ENCODE measurements at places on chromosomes 1 and 21.
A peak's percentile ranks its signal among the peaks of the same experiment; 100 is the strongest.

DNA sequence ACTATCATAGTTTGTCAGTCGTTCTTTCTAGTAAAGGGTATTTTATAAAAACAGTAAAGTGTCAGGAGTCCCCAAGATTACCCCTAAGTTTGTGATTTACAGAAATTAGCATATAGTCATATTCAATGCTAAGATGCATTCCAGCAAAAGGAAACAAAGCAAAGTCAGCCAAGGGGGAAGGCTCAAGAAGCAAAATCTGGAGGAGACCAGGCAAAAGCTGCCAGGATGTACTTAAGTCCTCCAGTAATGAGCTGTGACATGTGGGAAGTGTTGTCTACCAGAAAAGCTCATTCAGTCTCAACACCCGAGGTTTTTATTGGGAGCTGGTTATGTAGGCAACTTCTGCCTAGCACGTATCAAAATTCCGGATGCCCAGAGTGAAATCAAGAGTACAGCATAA lies 373.4 kb upstream of the TMPRSS15 start:
- DNase-seq: no peak

DNA sequence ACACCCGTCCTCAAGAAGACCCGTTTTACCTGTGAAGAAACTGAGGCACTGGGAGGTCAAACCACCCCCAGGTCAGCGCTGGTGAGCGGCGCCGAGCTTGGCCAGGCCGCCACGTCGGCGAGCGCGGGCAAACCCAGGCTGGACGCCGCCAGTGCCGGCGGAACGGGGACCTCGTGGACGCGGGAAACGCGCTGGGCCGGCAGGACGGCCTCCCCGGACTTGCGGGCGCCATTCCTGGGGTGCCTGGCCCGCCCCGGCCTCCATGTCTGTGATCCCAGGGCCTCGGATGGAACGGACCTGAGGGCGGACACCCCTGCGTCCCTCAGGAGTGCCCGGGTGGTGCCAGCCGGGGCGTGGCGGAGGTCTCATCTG lies 764 bp upstream of the SUMO3 start:
- no peak for DNase-seq

DNA sequence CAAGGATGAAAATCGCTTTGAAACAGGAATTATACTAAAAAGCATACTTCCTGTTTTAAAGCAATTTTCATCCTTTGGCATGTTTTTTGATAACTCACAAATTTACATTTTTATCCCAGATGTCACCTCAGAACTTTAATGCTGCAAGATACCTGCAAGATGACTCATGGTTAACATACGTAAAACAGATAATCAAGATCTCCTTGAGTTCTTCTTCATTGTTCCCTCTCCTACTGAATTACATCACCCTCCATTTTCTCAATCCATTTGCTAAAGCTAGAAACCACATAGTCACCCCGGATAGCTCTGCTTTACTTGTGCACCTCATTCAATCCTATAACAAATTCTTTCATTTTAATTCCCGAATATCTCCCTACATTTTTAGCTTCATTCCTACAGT lies 1114.2 kb downstream of the PLA2G4A start:
- DNase-seq: no peak

DNA sequence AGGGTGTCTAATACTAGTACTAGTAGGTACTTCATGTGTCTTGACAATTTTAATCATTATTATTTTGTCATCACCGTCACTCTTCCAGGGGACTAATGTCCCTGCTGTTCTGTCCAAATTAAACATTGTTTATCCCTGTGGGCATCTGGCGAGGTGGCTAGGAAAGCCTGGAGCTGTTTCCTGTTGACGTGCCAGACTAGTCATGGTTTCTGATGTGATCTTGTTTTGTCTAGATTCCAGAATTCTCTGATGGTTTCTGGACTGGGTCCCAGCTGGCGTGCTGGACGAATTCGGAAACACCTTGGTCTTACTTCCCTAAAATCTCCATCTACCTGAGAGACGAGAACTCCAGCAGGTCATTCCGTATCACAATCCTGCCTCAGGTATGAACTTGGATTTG lies 66.1 kb upstream of the FAM3B start:
- DNase-seq: no peak

GRCh38 chr1:231487019-231487418 lies 41.5 kb upstream of the TSNAX start:
- DNase-seq: peak; percentile 25

DNA sequence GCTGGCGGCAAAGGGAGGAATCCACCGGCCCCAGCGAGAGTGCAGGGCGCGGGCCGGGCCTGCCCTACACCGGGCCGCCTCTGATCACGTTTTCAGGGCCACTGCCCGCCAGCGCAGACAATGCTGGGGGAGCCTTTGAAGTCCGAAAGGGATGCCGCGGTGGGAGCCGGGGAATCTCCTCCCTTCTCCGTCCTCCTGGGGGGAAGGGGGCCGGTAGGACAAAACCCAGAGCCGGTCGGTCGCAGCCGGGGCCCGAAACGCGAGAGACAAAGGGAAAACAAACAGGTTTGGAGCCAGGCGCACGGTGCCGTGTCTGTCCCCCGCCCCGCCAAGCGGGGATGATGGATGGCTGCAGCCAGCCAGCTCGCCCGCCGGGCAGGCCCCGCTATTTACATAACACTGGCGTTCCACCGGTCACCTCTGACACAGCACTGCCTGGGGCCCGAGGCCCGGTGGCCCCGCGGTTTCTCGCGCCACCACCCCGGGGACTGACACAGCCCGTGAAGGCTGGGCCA lies 92.0 kb downstream of the CASZ1 start:
- DNase-seq: no peak

GRCh38 chr1:11977625-11978024 lies 2.6 kb upstream of the MFN2 start:
- peak; percentile 79 for DNase-seq

- DNase-seq: no peak
Measured at GRCh38 chr1:226921504-226921903, 18.6 kb upstream of the COQ8A start.

- peak; percentile 7 for DNase-seq
Measured at GRCh38 chr1:107016376-107016978, 40.0 kb upstream of the PRMT6 start.

GRCh38 chr1:224745924-224746323 lies 129.8 kb downstream of the CNIH3 start:
- DNase-seq: no peak

DNA sequence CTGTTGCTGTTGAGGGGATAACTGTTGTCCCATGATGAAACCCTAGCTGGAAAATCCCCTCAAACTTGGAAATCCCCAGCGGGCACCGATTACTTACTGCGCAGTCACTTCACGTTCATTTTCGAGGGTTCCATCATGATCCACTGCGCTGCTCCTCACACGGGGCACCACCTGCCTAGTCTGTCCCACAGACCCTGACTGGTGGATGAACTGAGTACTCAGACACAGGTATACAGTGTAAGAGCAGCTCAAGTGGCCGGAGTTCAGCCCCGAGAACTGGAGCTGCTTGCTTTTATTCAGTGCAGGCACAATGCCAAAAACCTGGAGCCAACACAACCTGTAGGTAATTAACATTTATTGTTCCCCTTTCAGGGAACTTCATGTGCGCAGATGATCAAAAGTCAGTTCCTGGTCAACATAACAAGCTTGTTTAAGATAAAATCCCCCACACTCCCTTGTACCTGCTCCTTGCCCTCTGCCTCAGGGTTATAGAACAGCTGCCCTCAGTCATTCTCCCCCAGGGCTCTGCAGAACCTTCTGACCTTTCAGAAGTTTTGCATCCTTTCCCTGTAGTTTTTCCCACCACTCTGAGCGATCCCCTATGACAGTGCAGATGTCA lies 46.5 kb upstream of the PRELP start:
- DNase-seq: no peak

- DNase-seq: peak; percentile 83
Measured at GRCh38 chr1:23809751-23810171, 9.2 kb upstream of the GALE start.

GRCh38 chr21:17050646-17051045 lies 462.2 kb upstream of the CXADR start:
- no peak for DNase-seq

GRCh38 chr1:161506336-161507223 lies 1.3 kb downstream of the FCGR2A start:
- peak; percentile 36 for DNase-seq

GRCh38 chr1:116515702-116516101 lies 55.1 kb downstream of the CD58 start:
- DNase-seq: no peak

- DNase-seq: no peak
Measured at GRCh38 chr1:22626237-22627157, 9.9 kb upstream of the C1QA start.

DNA sequence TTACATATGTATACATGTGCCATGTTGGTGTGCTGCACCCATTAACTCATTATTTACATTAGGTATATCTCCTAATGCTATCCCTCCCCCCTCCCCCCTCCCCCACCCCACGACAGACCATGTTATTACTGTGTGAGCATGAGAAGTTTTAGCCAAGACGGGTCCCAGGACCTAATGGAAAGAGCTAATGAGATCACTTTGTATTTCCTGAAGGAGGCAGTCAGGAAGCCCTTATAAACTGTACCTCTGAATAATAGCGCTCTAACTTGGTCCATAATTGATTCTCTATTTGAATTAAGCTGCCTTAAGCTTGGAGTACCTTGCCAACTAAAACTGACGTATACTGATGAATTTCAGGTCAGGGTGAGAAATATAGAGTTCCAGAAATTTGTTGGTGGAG lies 4.1 kb upstream of the NEGR1 start:
- DNase-seq: no peak

GRCh38 chr1:79955966-79956365 lies 949.4 kb upstream of the ADGRL4 start:
- no peak for DNase-seq

DNA sequence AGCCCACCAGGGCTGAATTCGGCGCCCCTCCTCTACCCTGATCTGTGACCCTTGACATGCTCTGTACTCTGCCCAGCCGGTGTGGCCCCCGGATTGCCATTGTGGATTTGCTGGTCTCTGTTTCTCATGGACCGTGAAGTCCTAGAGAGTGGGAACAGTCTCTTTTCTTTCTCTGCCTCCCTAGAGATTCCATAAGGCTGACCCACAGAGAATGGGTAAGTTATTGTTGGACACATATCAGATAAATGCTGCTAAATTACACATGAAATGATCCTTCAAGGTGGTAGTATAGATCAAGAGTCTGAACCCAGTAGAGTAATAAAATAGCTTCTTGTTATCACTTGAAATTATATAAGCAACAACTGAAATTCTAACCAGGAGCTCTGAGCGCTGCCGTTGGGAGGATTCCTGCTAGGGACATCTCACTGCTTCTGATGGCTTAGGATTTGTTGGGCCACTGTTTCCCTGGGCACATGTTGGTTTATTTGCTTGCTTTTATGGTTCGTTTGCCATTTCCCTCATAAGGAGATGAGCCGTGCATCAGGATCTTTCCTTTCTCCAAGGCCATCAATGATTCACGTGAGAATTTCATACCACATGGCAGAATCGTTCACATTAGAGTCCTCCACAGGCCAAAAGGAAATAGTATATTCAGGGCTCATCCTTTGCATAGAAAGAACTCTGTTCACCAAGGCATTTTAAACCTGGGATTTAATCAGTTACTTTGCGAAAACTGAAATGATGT lies 111.9 kb downstream of the ZBTB18 start:
- DNase-seq: no peak

- no peak for DNase-seq
Measured at GRCh38 chr1:67607286-67607685, 77.7 kb upstream of the GADD45A start.

GRCh38 chr1:219812491-219813203 lies 115.7 kb downstream of the SLC30A10 start:
- peak; percentile 70 for DNase-seq

DNA sequence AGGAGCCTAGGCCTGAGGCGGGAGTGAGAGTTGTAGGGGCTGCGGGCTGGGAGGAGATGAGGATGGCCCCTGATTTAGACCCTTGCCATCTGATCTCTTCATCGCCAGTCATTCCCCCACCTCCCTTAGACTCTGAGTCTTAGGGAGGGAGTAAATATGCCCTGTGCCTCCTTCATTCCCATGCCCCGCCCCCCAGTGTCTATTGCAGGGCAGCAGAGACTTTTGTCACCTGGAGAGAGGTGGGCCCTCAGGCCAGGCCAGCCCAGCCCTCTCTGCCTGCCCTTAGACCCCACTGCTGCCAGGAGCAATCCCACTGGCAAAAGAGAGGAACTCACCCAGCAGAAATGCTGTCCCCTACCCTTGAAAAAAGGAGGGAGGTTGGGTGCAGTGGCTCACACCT lies 3.2 kb upstream of the MFAP2 start:
- DNase-seq: no peak

DNA sequence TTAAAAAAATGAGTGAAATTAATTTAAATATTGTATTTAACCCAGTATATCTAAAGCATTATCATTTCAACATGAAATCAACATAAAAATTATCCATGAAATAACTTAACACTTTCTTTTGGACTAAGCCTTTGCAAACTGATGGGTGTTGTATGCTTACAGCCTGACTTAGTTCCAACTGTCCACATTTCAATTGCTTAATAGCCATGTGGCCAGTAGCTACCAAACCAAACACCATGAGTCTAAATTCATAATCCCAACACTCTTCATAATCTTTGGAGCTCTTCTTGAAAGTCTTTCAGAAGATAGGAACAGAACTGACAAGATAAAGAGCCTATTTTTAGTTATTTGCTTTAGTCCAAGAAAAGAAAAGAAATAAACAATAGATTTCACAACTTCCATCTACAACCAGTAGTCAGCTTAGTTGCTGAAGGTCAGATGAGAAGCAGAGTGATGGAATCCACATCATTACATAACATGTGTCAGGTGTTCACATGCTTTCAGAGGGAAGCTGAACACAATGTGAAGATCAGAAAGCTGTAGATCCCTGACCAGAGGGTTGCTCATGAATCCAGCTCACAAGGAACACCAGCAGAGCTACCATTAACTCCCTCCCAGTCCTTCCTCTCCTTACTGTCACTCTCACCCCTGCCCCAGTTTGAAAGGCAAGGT lies 144.0 kb upstream of the ZNF648 start:
- no peak for DNase-seq

- peak; percentile 86 for DNase-seq
Measured at GRCh38 chr1:20376880-20377494, 86.3 kb downstream of the VWA5B1 start.

- DNase-seq: no peak
Measured at GRCh38 chr1:183365093-183365492, 53.1 kb downstream of the NMNAT2 start.

- no peak for DNase-seq
Measured at GRCh38 chr1:106879538-106879937, 176.9 kb upstream of the PRMT6 start.

- no peak for DNase-seq
Measured at GRCh38 chr1:243731974-243732625, 117.9 kb downstream of the AKT3 start.

DNA sequence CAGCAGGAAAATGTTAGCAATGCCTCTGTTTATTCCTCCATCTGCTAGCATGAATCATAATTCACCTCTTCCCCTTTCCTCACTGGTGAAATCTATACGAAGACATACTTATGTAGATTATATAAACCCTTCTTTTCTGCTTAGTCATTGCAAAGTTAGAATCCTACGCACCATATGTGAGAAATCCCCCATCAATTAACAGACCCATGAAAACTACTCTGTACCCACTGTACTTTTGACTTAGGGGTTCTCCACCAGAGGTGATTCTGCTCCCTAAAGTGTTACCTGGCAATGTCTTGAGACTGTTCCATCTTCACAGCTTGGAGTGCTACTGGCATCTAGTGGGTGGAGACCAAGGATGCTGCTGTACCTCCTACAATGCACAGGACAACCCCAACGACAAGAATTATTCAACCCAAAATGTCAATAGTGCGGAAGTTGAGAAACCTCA lies 49.6 kb upstream of the KCTD3 start:
- no peak for DNase-seq

All from GM03348 (cell line).